NCI-H1417 treated with DMSO at 0.1 percent for 48 hours (cell line): ENCODE measurements at places on chromosomes 11 and 22.

GRCh38 chr11:33013755-33014154, 1.9 kb upstream of the DEPDC7 start:
- DNase-seq = no peak

- DNase-seq = no peak
Observed at GRCh38 chr11:11843211-11843621, 1.4 kb downstream of the USP47 start.

GRCh38 chr22:36541831-36542411, 13.0 kb upstream of the EIF3D start:
- DNase-seq = no peak

DNA sequence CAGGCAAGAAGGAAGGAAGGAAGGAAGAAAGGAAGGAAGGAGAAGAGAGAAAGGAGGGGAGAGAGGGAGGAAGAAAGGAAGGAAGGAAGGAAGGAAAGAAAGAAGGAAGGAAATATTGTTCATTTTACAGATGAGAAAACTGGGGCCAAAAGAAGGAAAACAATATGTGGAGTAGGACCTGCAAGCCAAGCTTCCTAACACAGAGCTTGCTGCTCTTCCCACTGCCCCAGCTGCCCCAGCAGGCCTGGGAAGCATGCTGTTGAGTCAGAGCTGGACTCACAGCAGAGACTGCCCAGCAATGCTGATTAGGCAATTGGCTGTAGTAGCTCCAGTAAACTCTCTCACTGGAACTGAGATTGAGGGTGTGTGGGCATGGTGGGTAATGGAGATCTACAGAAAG, 42.6 kb upstream of the SMCO4 start:
- no peak for DNase-seq

GRCh38 chr11:97229936-97230335, 840.1 kb downstream of the JRKL start:
- no peak for DNase-seq

DNA sequence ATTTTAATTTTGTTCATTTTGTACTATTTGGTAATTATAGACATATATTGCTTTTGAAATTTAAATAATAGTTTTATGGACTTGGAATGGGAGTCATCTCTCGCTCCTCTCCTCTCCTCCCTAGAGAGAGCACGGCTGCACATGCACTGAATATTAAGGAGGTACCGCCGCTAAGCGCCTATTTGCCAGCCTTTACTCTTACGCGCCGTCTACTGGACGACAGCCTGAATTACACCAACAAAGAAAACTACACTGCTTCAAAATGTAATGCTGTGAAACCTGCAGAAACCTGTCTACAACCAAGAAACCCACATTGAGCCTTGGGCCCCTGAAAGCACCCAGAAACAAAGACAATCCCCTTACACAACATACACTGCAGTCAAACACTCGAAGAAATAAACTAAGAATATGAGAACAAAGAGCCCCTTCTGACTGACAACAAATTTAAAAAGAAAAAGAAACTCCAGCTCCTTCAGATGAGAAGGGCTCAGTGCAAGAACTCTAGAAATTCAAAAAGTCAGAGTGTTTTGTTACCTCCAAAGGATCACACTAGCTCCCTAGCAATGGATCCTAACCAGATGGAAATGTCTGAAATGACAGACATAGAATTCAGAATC, 737.2 kb downstream of the LRRC4C start:
- DNase-seq = no peak

DNA sequence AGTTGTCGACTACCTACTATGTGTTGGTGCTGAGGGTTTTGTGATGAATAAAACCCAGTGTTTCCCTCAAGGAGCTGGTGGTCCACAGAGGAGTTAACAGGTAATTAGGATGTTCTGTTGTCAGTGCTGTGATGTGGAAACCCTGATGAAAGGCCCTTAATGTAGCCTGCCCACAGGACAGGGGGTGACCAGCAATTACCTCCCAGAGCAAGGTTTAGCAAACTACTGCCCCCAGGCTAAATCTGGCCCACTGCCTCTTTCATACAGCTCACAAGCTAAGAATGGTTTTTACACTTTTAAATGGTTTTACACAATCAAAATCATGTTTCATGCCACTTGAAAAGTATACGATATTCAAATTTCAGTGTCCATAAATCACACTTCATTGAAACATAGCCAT, 536.2 kb downstream of the MIAT start:
- no peak for DNase-seq

- no peak for DNase-seq
Observed at GRCh38 chr11:119480380-119481020, 57.5 kb upstream of the THY1 start.

- DNase-seq = no peak
Observed at GRCh38 chr11:86386746-86387145, 12.1 kb downstream of the CCDC81 start.

GRCh38 chr11:6312106-6312505, 8.2 kb downstream of the CAVIN3 start:
- no peak for DNase-seq

GRCh38 chr11:88555829-88556202, 218.3 kb upstream of the CTSC start:
- DNase-seq = no peak
